Mammary microvascular endothelial cell (primary cell): ENCODE measurements at places on chromosomes 1 and 21. TPM values are rescaled to one million over a fixed set of nuclear protein-coding genes. Genes with fewer than 3 reads are reported as not detected.

TP73 gene
- not detected in 2 replicates for total RNA-seq

MR1 gene
- 7.4 and 8.8 TPM in 2 replicates for total RNA-seq

KHDRBS1 gene
- total RNA-seq: 98.4 and 98.6 TPM in 2 replicates

CBS gene
- total RNA-seq: 9.8 and 13.1 TPM in 2 replicates

RGS7 gene
- 0.30 and 0.80 TPM in 2 replicates for total RNA-seq

OR10Z1 gene
- not detected in 2 replicates for total RNA-seq

IPO13 gene
- 15.9 and 18.8 TPM in 2 replicates for total RNA-seq

TRIM67 gene
- not detected in 2 replicates for total RNA-seq

FBLIM1 gene
- total RNA-seq: 107 and 137 TPM in 2 replicates

KRTAP19-3 gene
- total RNA-seq: not detected in 2 replicates

EXO1 gene
- 13.9 and 14.2 TPM in 2 replicates for total RNA-seq

BPNT1 gene
- 24.2 and 28.6 TPM in 2 replicates for total RNA-seq

HTR6 gene
- total RNA-seq: not detected in 2 replicates

ARMH1 gene
- not detected in 2 replicates for total RNA-seq

IL12RB2 gene
- not detected in 2 replicates for total RNA-seq
